ENCODE measurements at places on chromosomes 7 and 10.
A peak's percentile ranks its signal among the peaks of the same experiment; 100 is the strongest.

DNA sequence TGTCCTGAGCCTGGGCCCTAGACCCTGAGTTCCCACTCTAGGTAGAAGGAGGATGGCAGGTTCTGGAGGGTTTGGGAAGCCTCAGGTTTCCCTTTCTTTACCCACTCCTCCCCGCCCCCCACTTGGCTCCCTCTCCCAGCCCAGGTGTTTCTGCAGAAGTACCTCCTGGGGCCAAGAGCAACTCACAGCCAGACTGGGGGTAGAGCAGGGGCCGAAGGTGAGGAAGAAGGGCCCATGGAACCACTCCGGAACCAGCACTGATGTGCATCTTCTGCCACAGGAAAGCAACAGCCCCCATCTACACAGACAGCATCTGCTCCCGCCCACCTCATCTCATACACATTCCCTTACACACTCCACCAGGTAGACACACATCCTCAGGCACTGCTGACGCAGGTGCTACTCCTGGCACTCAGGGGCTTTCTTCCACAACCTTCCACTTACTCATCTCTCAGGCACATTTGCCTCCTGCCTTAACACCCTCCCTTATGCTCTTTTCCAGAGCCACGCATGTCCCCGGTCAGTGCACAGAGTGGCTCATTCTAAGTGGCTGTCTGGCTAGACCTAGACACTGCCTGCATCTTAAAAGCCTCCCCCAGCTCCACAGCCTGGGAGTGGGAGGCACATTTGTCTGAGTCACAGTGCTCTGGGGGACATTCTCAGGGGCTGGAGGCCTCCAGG lies 1.8 kb downstream of the EPHB6 start:
- no peak for DNase-seq

DNA sequence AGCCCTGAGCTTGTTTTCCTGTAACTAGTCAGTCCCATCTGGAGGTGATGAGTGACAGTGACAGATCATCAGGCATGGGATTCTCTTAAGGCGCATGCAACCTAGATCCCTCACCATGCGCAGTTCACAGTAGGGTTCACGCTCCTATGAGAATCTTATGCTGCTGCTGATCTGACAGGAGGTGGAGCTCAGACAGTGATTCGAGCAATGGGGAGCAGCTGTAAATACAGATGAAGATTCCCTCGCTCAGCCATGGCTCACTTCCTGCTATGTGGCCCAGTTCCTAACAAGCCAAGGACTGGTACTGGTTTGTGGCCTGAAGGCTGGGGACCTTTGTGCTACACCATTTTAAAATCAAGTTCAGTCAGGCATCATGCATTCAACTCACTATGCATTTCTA lies 221.7 kb downstream of the KIAA1217 start:
- DNase-seq: no peak

GRCh38 chr7:2272031-2272430 lies 30.0 kb downstream of the NUDT1 start:
- no peak for DNase-seq

DNA sequence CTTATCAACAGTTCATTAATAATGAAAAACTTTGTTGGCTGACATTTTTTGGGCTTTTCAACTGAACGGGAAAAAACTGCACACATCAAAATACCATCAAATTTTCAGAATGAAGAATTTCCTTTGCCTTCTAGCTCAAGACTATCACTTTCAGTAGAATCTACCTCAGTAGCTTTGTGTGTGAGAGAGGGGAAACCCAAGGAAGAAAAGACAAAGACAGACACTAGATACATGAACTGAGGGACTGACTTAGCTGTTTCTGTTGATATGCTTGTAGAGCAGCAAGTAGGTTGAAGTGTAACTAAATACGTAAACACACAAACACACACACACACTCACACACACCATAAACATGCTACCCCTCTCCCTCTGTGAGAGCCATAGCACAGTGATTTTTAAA lies 257.1 kb downstream of the CDK14 start:
- DNase-seq: no peak

GRCh38 chr10:95835149-95835860 lies 72.5 kb upstream of the CC2D2B start:
- no peak for DNase-seq

DNA sequence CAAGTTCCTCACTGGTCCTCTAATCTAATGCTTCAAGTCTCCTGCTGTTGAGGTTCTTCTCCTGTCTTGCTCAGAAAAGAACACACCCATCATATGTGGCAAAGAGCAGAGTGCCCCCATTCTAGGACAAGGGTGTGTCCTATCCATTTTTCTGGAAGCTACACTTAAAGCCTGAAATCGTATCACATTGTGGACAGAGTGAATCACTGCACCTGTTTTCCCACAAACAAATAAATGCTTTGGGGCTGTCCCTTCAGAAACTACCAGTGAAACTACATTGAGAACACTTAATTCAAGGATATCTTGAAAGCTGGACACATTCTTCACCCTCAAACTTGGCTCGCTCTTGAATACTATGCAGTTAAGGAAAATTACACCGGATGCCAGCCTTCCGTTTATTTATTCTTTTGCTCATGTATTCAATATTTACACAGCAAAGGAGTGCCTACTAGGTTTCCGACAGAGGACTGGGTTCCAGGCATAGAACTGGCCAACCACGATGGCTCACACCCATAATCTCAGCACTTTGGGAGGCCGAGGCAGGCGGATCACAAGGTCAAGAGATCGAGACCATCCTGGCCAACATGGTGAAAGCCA lies 473.0 kb downstream of the GALNT17 start:
- DNase-seq: no peak

DNA sequence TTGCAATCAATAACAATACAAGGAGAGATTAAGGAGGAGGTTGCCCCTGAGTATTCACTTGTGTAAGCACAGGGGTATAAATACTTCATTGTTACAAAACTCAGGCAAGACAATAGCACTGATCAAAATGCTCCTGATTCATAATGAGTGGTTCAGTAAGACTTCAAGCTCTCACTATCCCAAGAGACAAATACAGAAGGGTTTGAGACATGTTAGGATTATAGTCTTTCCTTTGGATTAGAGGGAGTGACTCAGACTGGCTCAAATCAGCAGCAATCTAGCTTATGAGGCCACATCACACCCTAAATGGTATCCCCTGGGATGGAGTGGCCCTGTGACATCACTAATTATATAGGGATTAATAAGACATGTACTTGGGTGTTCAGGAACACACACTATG lies 167.2 kb upstream of the HGF start:
- DNase-seq: no peak

GRCh38 chr7:96649981-96650380 lies 59.7 kb downstream of the SEM1 start:
- no peak for DNase-seq

DNA sequence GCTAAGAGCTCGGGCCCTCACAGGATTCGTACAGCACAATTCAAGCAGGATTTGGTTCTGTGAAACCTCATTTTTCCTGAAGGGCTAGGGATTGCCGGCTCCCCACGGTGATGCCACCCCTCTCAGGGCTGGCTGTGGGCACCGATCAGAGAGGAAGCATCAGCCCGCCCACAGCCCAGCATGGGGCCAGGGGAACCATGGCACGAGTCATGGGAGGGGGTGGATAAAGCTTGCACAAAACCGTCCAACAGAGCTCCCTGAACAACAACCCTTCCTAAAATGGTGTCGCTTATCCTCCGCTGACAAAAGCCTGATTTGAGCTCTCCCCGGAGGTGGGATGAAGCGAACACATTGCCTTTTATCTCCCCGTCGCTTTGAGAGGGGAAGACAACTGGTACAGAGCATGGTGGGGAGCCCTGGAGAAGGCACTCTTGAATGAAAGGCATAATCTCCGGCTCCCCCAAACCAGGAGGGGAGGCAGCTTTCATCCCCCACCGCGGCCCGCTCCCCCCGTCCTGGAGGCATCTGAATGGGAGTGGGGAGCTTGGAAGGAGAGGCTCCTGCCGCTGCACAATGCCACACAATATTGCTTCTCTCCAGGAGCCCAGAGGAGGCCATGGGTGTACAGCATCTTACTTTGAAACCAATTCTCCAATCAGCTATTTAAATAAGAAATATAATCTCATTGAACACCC lies 144.0 kb downstream of the RPS24 start:
- no peak for DNase-seq

- DNase-seq: no peak
These were observed 117.6 kb downstream of the TSPAN12 start for GRCh38 chr7:120740348-120740747.

DNA sequence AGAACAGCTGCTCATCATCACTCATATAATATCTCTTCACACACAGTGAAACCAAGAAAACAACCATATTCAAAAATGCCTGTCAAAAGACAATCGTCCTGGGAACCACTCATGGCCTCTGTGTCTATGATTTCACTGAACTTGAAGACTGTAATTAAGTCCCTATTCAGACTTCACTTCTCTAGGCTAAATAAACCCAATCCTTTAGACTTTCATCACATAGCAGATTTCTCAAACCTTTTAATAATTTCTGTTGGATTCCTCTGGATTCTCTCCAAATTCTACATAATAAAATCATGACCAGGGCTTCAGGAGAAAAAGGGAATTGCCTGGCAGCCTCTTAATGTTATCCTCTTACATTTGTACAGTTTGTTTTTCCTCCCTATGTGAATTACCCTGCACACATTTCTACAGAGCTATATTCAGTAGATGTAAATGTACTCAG lies 201.1 kb downstream of the LRRN3 start:
- DNase-seq: no peak

GRCh38 chr7:17153536-17153935 lies 144.9 kb upstream of the AHR start:
- no peak for DNase-seq

DNA sequence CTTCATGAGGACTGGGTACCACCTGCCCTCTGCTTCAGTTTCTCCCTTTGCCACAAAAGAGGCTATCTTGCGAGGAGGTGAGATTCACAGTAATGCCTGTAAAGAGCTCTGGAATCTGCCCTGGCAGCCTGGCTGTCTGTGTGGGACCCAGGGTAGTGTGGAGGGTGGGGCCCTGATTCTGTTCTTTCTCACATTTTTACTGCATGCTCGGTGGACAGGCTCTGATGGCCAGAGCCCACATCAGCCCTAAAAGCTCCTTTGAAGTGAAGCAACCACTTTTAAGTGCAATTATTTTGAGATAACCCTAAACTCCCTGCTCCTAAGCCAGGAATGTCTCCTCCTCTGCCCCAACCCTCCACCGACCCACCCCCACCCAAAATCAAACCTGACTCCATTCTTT lies 92.1 kb upstream of the PODXL start:
- DNase-seq: no peak

GRCh38 chr7:114431189-114431588 lies 16.6 kb downstream of the FOXP2 start:
- DNase-seq: no peak

- DNase-seq: no peak
These were observed 156.8 kb upstream of the FRMD4A start for GRCh38 chr10:14487488-14487883.

- peak; percentile 38 for DNase-seq
These were observed 35.9 kb upstream of the AP5Z1 start for GRCh38 chr7:4739528-4739992.

DNA sequence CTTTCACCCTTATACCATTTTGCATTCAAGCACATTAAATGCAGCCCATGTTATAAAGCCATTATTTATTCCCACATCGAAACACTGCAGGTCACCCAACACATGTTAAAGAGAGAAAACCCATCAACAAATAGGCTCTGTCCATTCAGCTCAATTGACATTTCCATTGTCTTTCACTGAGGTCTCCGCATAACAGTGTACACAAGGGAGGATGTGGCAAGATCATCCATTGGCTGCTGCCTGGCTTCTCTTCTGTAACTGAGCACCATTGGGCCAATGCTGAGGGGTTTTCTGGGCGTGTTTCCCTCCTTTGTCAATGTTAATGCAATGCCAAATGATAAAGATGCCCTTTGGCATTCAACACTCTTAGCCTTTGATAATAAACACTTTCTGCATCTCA lies 278.1 kb upstream of the SP4 start:
- DNase-seq: no peak

DNA sequence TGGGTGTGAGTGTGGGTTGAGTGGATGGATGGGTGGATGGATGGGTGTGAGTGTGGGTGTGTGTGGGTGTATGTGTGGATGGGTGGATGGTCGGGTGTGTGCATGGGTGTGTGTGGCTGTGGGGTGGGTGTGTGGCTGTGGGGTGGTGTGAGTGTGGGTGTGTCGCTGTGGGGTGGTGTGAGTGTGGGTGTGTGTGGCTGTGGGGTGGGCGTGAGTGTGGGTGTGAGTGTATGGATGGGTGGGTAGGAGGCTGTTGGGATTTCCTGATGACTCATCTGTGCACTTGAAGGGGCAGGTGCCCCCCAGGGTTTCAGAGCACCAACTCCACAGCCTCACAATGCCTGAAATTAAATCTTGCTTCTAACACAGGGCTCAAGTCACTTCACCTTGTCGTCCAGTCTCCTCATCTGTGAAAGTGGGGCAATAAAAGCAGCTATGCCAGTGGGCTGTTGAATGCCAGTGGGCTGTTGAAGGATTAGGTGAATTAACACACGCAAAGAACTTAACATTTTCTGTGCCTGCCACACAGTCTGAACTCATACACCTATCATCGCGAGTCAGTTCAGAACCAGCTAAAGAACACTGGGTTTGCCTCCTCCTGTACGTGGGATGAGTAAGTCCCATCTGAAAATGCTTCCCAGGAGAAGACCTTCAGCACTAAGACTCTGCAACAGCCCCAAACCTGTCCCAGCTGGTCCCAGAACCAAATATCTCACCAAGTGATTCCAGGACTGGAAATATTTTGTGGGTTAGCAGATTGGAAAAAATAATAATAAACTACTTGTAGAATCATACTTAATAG lies 32.0 kb downstream of the SFMBT2 start:
- peak; percentile 16 for DNase-seq

DNA sequence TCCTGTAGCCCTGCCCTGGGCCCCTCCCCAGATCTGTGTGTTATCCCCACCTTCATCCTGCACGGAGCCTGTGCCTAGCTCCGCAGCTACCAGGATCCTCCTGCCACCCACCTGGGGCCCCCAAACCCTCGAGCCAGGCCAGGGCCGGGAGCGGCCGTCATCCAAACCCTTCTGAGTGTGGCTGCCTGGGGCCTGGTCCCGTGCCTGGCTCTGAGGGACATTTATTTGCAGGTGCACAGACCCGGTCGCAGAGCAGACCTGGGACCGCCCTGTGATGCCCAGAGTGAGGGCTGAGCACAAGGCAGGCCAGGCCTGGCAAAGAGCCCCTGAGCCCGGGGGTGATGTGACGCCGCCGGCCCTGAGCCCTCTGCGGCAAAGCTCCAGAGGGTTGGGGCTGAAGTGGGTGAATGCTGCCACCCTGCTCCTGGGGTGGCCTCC lies 27.4 kb upstream of the INPP5A start:
- DNase-seq: no peak

- DNase-seq: no peak
These were observed 14.1 kb upstream of the MYH16 start for GRCh38 chr7:99258501-99258900.
